ENCODE measurements at places on chromosomes 11 and 22.

DNA sequence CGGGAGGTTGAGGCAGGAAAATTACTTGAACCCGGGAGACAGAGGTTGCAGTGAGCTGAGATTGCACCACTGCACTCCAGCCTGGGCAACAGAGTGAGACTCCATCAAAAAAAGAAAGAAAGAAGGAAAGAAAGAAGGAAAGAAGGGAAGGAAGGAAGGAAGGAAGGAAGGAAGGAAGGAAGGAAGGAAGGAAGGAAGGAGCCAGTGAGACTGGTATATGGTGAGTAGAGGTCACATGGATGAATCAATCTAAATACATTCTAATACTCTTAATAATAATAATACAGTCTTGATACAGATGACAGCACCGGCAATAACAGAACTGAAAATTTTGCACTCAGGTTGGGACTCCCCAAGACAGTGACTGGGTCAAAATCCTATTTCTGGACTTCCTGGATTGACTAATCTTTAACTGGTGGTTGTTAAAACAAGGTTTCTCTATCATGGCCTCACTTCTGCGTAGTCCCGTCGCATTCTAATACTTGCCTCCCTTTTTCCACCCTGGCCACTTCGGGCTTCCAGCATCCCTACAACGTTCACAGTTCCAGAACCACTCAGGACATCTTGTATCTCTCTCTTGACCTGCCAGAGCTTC, 53.5 kb upstream of the EIF3M start:
- DNase-seq, result no peak

- DNase-seq, result peak; percentile 23
These were observed 1002.3 kb upstream of the TENM4 start for GRCh38 chr11:80443177-80443576.

DNA sequence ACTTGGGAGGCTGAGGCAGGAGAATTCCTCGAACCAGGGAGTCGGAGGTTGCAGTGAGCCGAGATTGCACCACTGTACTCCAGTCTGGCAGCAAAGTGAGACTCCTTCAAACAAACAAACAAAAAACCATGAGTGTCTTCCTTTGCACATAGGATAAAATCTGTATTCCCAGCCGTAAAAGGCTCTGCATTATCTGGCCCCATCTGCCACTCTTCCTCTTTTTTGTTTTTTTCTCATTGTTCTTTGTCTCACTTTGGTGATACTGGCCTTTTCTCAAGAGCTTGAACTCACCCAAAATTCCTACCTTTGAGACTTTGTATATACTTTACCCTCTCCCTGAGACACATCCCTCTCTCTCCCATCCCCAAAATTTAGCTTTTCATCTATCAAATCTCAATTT, 17.6 kb downstream of the FDX1 start:
- no peak for DNase-seq

DNA sequence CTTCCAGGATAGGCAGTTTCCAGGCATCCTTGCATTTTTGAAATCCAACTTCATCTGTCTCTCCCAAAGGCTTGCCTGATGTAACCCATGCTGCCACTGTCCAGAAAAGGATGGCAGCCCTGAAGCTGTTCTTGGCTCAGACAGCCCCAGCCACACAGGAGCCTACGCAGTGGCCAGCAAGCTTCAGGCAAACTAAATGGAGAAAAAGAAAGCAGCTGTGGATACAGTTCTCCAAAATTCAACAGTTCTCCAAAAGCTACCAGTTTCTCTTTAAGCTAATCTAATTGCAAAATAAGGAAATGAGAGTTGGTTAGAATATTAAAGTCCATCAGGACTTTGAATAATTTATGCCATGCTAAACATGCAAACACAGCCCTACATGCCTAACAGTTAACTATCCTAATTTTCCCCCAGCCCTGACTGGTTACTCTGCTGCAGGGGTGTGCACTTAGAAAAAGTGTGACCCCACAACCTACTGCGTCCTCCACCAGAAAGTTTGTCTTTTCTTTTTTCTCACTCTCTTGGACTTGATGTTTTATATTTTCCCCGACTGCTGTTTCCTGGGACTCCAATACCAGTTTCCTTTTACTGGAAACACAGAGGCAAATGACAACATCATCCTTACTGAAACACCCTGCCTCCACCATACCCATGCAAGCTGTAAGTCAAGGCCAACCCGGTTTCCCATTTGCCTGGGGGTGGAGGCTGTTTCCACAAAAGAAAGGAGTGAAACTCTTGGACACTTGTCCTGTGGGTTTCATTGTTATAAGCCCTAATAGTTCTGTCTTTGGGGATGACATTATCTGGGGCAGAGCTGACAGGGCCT, 69.1 kb upstream of the OR5AN1 start:
- DNase-seq, result no peak

DNA sequence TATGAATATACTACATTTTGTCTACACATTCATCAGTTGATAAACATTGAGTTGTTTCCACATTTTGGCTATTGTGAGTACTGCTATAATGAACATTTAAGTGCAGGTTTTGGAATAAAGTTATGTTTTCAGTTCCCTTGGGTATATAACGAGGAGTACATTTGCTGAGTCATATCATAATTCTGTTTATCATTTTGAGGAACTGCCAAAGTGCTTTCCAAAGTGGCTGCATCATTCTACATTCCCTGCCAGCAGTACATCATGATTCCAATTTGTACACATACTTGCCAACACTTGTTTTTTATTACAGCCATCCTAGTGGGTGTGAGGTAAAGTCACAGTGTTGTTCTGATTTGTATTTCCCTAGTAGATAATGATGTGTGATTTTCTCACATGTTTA, 1458.6 kb upstream of the TENM4 start:
- DNase-seq, result no peak

GRCh38 chr11:92460213-92460612, 235.6 kb downstream of the FAT3 start:
- DNase-seq, result no peak

- DNase-seq, result no peak
These were observed 242.8 kb downstream of the LUZP2 start for GRCh38 chr11:24739637-24740036.

DNA sequence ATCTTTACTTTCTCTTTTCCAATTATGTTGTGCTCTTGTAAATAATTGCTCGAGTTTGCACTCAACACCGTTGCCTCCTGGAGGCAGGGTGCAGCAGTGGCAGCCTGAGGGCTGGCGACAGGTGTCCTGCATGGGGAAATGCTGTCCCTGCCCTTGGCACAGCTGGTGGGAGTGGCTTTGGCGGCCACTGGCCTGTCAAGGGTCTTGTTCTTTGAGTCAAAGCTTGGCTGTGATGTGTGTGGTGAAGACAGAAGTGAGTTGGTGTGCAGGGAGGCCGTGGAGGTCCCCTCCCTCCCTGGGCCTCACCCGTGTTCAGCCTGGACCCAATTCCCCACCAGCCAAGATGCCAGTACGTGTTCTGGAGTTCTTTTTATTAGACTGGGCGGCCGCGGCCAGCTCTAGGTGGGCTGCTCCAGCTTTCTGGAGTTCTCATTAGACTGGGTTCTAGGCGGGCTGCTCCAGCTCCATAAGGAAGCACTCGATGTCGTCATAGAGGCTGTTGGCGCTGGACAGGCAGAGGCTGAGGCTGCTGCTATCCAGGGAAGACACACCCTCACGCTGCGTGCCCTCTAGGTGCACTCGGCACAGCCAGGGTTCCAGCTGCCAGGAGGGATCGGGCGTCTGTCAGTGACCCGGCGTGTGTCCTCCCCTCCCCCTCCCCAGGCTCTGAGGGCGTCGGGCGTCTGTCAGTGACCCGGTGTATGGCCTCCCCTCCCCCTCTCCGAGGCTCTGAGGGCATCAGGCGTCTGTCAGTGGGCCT, 3.4 kb downstream of the IRF7 start:
- DNase-seq, result peak; percentile 74

- no peak for DNase-seq
These were observed 145.9 kb downstream of the CTTN start for GRCh38 chr11:70544067-70544773.

- DNase-seq, result peak; percentile 40
These were observed 22.3 kb upstream of the SPON1 start for GRCh38 chr11:13939961-13940906.

DNA sequence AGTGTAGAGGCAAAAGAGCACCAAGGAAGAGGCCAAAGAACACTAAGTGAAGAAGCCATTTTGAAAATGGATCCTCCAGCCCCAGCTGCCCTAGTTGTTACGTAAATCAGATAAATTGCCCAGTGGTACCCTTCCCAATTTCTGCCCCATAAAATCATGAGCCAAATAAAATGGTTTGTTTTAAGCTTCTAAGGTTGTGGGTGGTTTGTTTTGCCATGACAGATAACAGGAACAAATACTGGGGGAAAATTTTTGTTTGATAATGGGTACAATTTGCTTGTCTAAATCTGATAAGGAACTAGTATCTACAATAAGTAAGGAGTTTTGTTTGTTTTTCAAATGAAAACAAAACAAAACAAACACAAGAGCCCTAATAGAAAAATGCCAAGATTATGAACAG, 30.6 kb upstream of the HSD17B12 start:
- DNase-seq, result no peak

GRCh38 chr22:39979458-39979857, 15.3 kb upstream of the FAM83F start:
- no peak for DNase-seq

- no peak for DNase-seq
These were observed 10.4 kb downstream of the LARGE1 start for GRCh38 chr22:33909911-33910310.

DNA sequence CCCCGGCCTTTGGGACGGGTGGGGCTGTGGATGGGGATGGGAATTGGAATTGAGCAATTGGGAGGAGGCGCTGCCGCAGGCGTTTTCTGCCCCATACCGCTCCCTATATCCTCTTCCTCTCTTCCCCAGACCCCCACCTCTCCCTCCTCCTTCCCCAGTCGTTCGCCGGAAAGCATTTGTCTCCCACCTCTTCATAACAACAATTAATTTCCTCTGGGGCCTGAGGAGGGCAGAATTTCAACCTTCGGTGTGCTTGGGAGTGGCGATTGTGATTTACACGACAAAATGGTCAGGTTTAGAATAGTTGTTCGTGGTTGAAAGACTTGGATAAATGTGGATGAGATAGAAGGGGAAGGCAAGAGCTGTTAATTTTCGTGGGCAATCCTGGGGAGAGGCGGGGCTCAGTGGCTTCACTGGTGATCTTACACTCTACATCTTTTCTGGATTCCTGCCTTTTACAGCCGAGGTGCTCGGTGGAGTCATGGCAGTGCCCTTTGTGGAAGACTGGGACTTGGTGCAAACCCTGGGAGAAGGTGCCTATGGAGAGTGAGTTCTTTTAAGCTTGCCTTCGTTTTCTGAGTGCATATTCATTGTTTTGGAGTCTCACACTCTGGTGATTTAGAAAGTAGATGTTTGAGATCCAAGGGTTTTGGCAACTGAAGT, 1.5 kb downstream of the CHEK1 start:
- peak; percentile 82 for DNase-seq

- no peak for DNase-seq
These were observed 11.6 kb downstream of the ATXN10 start for GRCh38 chr22:45683248-45683647.

DNA sequence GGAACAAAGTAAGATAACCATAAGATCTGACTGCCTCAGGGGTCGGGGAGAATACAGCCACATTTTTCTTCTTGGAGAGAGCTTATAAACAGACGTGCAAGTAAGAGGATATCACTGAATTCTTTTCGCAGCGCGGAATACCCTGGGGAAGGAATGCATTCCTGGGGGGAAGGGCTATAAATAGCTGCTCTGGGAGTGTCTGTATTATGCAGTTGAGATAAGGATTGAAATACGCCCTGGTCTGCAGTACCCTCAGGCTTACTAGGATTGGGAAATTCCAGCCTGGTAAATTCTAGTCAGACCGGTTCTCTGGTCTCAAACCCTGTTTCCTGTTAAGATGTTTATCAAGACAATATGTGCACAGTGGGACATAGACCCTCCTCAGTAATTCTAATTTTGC, 1491.7 kb upstream of the RAG2 start:
- no peak for DNase-seq

DNA sequence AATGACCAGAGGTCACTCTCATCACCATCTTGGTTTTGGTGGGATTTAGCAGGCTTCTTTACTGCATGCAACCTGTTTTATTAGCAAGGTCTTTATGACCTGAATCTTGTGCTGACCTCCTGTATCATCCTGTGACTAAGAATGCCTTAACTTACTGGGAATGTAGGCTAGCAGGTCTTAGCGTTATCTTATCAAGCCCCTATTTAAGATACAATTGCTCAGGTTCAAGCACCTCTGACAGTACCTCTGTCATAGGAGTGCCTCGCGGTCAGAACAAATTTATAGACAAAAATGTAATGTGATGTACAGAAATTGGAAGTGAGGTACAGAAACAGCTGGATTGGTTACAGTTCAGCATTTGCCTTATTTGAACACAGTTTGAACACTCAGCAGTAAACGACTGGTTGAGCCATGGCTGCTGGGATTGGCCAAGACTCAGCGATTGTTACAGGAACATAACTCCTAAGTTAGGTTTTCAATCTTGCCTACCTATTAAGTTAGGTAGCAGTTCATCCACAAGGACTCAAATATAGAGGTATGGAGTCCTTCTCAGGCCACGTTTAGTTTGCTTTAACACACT, 16.1 kb upstream of the TMEM123 start:
- DNase-seq, result no peak

DNA sequence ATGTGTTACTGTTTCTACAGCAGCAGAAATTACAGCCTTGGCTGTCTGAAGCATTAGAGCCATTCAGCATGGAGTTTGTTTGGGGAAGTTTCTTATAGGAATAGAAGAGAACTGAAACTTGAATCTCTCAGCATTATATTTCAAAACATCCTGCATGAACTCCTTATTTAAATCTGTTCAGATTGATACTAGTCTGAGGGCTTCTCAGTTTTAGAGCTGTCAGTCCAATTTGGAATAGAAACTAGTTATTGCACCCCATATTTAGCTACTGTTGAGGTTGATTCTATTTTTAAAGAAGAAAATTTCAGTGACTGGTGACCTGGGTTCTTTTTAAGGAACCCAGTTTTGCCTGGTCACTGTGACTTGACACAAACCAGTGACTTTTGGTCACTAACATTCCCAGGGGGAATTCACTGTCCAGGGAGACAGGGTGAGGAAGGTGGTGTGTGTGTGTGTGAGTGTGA, 126.0 kb upstream of the TTC12 start:
- DNase-seq, result no peak

DNA sequence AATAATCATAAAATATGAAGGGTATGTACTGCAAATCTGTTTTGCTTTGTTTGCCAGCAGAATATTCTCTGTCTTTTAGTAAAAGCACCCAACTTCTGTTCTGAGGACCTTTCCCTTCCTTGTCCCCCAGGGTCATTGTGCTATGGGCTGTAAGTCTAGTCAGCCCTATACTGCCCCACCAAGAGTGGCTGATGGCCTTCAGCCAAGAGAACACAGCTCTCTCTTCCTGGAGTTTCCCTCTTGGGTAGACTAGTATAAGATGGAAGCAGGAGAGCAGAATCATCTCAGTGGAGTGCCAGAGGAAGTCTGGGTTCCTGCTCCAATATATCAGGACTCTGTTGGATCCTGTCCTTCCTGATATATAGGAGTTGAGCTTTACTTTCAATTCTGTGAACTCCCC, 29.0 kb downstream of the MMP13 start:
- no peak for DNase-seq

- no peak for DNase-seq
These were observed 5.4 kb downstream of the INPP5J start for GRCh38 chr22:31128156-31128555.

GRCh38 chr22:36197514-36198146, 4.0 kb downstream of the APOL4 start:
- no peak for DNase-seq

All from upper lobe of left lung (tissue), 6 donors.